ENCODE measurements at places on chromosomes 7 and 10.

GRCh38 chr7:88329532-88330463 lies 23.1 kb upstream of the STEAP4 start:
- no peak for DNase-seq

- DNase-seq: peak; percentile 79
Measured at GRCh38 chr7:28921822-28922221, 36.3 kb downstream of the TRIL start.

DNA sequence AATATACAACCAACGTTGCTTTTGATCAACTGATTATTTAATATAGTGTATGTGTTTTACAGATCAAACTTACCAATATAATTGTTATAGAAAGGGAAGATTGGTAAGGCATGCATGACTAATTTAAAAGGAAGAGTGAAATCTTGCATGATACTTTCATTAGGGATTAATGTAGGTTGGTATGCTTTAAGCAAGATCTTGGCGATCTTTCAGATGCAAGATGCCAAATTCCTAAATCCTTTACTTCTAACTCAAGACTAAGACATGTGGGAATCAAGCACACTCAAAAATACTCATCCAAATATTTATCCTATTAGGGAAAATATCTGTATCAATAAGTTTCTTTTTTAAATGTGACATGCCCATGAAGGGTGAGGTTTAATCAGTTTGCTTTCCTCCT lies 321.4 kb upstream of the MEOX2 start:
- DNase-seq: no peak

GRCh38 chr7:128104108-128104742 lies 73.0 kb upstream of the LRRC4 start:
- no peak for DNase-seq

- DNase-seq: peak; percentile 19
Measured at GRCh38 chr10:266974-267425, 131.7 kb downstream of the ZMYND11 start.
